ENCODE measurements at places on chromosomes 7 and 10.

GRCh38 chr10:74875966-74876365, 49.6 kb downstream of the KAT6B start:
- H3K27ac ChIP-seq = no peak overlapping the region
- H3K4me3 ChIP-seq = no peak overlapping the region
- no peaks in the 10 kb centered on the region for H3K27me3 ChIP-seq
- no peaks in the 10 kb centered on the region for H3K36me3 ChIP-seq
- no peak for DNase-seq

DNA sequence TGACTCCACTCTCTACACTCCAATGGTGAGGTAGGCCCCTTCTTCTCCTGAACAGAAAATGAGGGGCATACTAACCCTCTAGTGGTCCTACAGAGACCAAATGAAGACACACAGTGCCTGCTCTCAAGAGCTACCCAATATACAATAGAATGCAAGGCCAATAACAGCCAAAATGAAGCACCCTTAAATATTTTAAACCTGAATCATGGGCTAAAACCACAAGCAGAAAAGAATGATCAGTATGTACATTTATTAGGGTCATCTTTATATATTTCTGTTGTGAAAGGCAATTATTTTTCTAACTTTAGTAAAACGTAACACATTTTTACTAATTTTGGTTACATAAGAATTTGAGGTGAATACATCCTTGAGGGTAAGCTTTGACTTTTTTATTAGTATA, 49.9 kb upstream of the COL1A2 start:
- no peak overlapping the region for H3K27ac ChIP-seq
- H3K4me3 ChIP-seq = no peak overlapping the region
- DNase-seq = no peak
- H3K27me3 ChIP-seq = no peaks in the 10 kb centered on the region
- H3K36me3 ChIP-seq = no peaks in the 10 kb centered on the region

- no peaks in the 10 kb centered on the region for H3K27me3 ChIP-seq
- no peaks in the 10 kb centered on the region for H3K36me3 ChIP-seq
- no peak for DNase-seq
- peak overlapping the region; percentile 54 for H3K27ac ChIP-seq
- H3K4me3 ChIP-seq = peak overlapping the region; percentile 22
- H3K4me1 ChIP-seq = peaks cover 78% of the 10 kb centered on the region
Observed at GRCh38 chr7:81155654-81156373, 237.0 kb upstream of the SEMA3C start.

DNA sequence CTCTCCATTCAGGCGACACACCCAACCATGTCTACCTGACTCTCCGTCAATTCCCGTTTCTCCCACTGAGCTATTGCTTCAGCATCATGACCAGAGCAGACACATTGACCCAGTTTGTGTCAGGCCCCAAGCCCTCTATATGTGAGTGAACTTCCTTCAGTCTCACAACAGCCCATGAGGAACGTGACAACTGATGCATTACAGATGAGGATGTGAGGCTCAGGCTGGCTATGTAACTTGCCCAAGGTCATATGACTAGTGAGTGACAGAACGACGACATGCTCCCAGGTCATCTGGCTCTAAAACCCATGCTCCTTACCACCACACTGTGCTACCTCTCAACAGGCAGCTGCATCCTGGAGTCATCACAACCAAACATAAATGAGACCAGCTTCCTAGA, 3.7 kb downstream of the TMEM140 start:
- H3K4me1 ChIP-seq = no peaks in the 10 kb centered on the region
- DNase-seq = no peak
- H3K27ac ChIP-seq = no peak overlapping the region
- H3K27me3 ChIP-seq = no peaks in the 10 kb centered on the region

DNA sequence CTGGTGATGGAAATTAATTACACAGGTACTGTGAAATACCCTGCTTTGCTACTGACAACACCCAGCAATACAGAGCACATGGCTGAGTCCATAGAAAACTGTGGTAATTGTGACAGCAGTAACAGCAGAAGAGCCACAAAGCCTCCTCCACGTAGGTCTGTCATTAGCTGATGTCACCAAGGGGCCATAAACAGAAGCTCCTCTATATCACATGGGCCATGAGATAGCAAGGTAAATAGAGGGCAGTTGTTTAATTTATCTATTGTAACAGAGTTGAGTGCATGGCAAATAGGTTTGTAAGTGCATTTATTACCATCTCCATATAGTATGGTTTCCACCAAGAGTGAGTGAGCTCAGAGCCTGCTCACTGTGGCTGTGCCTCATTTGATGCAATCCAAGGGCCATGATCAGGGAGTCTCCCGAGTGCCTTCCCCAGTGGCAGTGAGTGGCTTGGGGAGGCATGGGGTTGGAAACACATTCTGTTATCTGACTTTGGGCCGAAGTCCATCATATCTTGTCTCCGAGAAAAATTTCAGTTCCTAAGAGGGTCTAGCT, 281.2 kb downstream of the SKAP2 start:
- H3K27me3 ChIP-seq = peaks cover 4% of the 10 kb centered on the region
- no peaks in the 10 kb centered on the region for H3K36me3 ChIP-seq
- DNase-seq = no peak
- no peak overlapping the region for H3K4me3 ChIP-seq

DNA sequence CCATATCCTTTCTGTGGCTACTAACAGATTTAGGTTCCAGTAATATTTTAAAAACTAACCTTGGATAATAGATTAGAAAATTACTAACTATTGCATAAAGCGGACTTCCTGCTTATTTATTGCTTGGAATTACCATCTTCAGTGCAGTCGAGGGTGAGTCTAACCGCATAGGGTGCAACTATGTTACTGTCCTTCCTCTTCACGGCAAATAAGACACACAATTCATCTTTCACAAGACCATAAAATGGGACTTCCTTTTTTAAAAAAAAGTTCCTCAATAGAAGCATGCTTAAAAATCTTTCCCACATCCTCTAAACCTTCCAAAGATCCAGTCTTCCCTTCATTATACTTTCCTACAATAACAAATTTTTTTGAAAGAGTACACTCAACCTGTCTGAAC, 2.1 kb downstream of the SLC25A40 start:
- peaks cover 48% of the 10 kb centered on the region for H3K36me3 ChIP-seq
- H3K27me3 ChIP-seq = no peaks in the 10 kb centered on the region
- DNase-seq = no peak

DNA sequence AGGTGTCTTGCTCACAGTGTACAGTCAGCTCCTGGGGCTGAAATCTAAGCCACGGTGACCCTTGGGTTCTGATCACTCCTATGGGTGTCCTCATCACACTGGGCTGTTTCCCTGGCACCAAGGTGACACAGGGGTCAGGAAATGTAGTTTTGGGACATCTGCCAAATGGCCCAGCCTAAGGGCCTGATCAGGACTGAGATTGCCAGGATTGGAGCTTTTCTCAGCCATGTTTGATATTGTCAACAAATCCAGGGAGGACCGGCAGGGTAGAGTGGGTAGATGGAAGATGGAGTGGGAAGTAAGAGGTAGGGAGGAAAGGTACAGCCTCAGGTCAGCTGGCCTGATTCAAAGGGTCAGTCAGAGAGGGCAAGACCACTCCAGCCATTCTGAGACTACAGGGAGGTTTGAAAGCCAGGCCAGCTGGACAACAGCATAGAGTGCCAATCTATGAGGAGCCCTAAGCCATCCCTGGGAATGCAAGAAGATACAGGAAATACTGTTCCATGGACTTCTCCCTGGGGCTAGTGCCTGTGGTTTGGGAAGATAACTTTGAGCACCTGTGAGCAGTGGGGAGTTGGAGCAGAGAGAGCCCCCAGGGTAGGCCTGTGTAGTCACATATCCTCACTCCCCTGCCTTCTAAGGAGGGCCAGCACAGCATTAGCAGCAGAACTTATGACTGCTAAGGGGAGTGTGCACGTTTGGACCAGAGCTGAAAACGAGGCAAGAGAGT, 377.3 kb upstream of the ZMIZ1 start:
- H3K4me1 ChIP-seq = peaks cover 24% of the 10 kb centered on the region
- H3K4me3 ChIP-seq = no peak overlapping the region
- H3K27ac ChIP-seq = no peak overlapping the region
- no peak for DNase-seq
- H3K27me3 ChIP-seq = no peaks in the 10 kb centered on the region

DNA sequence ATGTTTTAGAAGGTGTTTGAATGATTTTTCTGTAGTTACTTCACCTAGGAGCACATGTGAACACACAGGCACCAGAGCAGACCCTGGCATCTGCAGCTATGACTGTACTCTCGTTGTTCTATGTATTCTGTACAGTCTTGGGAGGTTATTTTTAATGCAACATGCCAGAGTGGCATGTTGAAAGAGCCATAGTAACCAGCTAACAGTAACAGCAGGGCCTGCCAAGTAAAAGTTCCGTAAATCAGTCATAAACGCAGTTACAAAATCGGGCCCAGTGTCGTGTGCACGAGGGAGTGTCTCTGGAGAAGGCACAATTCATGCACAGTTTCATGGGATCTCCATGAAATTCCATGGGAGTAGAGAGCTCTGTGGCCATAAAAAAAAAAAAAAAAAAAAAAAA, 108.3 kb upstream of the CDK6 start:
- H3K4me3 ChIP-seq = no peak overlapping the region
- H3K27ac ChIP-seq = no peak overlapping the region
- no peak for DNase-seq
- no peaks in the 10 kb centered on the region for H3K4me1 ChIP-seq

DNA sequence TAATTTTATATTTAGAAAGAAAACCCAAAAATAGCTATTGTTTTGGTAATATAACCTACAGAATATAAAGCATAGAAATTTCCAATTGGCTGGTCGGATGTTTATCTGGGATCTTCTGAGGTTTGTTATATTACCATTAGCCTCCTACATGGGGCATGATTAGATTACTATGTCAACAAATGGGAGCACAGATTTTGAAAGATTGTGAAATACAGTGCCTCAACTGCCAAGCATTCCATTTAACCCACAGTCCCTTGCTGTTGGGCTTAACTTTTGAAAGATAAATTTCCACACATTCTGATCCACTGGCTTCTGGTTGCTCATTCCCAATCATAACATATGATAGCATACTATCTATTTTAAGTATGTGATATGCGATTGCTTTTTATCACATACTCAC, 455.4 kb upstream of the C7orf33 start:
- no peaks in the 10 kb centered on the region for H3K27me3 ChIP-seq
- no peaks in the 10 kb centered on the region for H3K36me3 ChIP-seq
- no peak for DNase-seq
- no peak overlapping the region for H3K4me3 ChIP-seq

All from neural crest cell (in vitro differentiated cells).